ENCODE measurements at places on chromosomes 3 and 15.
A peak's percentile ranks its signal among the peaks of the same experiment; 100 is the strongest.

DNA sequence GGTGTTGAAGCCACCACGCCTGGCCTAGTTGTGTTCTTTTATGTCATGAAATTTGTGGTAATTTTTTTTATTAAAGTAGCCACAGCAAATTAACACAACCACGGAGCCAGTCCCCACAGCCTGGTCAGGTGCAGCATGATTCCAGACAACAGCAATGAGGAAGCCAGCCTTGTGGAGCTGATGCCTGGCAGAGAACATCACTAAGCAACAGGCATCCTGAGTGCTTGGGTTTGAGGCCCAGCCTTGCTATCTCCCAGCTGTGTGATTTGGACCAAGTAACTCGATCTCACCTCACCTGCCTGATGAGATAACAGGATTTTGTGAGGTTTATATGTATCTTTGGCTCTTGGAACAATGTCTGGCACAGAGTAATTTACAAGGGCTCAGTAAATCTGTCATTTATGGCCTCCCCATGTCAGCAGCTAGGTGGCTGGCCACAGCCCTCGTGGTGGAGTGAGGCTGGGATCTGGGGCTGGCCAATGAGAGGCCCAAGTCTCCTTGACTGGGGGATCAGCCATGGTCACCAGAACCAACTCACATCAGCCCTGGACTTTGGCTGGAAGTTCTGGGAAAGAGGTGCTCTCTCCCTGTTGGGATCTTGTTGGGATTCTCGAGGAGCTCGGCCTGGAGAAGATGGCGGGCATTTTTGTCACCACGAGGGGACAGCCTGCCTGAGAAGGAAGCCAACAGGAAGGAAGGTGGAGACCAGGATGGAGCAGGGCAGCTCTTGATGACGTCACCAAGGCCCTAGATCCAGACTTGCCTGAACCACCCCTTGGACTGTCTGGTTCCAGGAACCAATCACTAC is 22.8 kb upstream of the FLNB start:
- DNase-seq = no peak

GRCh38 chr3:143070977-143071551 is 48.5 kb upstream of the CHST2 start:
- DNase-seq = no peak

DNA sequence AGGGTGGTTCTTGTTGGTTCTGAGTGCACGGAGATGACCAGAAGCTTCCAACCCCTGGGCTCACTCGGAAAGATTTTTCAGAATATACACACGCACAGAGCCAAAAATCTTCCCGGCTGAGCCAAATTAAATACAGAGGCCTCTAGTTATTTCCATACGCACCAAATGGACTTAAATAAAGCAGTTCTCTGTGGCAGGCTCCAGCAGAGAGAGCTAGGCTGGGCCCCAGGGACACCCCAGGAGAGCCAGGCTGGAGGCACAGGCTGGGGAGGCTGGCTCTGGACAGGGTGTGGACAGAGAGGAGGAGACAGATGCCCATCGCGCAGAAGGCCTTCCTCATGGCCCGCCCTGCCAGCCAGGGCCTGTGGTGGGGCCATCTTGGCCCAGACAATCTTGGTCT is 115.9 kb downstream of the IQSEC1 start:
- no peak for DNase-seq

DNA sequence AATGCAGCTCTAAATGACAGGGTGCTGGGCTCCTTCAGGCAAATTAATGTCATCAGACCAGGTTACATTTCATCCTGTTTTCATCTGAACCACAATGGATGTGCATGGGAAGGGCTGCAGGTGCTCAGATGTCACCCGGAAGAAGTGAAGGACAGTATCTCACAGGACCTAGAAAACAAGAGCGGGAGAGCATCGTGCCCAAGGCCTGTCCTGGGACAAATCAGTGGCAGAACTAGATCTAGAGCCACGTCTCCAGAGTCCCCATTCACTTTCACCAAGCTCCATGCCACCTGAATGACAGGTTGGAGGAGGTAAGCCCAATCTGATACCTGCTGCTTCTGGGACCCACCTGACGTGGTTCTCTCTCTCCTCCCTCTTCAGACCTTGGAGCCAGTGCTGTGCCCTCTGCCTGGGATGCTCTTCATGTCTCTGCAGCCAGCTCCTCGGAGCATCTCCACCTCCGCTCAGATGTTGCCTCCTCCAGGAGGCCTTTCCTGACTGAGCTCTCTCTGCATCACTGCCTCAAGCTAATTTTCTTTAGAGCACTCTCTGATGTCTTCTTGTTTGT is 77.3 kb downstream of the CPN2 start:
- no peak for DNase-seq

DNA sequence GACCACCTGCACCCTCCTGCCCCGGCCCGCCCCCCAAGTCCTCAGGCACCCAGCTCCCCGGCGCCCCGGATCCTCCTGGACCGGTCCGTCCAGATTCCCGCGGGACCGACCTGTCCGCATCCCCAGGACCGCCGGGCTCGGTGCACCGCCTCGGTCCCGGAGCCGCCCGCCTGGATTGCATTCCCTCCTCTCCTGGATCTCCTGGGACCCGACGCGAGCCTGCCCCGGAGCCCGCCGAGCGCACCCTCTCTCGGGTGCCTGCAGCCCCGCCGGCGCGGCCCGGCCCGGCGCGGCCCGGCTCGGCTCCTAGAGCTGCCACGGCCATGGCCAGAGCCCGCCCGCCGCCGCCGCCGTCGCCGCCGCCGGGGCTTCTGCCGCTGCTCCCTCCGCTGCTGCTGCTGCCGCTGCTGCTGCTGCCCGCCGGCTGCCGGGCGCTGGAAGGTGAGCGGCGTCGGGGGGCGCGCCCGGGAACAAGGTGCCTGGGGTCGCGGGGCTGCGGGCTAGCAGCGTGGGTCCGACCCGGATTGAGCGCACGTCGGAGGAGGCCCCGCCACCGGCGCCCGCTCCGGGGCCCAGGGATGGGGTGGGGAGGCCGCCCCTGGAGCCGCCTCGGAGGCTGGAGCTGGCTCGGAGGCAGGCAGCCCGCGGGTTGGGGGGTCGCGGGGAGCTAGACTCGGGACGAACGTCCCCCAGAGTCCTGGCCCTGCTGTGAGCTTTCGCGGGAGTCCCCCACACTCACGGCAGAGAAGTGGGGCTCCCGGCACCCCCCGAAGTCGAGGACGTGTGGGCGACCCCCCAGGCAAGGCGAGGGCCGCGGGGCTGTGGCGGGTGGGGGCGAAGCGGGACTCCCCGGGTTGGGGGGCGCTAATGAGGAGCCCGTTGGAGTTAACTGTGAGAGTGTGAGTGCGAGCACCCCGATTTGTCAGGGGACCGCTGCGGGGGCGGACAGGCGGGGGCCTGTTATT is 610 bp downstream of the EPHB3 start:
- no peak for DNase-seq

- DNase-seq = no peak
Observed at GRCh38 chr3:45244356-45244755, 18.3 kb upstream of the TMEM158 start.

- no peak for DNase-seq
Observed at GRCh38 chr3:152203652-152204051, 65.1 kb upstream of the MBNL1 start.

DNA sequence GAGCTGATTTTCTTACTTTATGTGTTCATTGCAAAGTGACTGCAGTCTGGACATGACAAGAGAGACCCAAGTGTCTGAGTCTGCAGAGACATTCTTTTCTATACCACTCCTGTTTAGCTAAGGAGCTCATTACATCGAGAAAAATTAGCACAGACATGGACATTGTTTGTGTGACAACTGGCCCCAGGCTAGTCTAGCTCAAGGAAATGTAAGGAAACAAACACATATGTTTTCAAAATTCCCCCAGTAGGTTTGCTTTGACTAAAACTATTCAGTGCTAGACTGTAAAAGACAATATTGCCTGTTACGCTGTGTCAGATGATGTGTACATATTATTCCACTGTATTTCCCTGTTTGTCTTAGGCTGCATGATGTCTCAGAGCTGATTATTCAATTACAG is 40.9 kb downstream of the TPRG1 start:
- DNase-seq = no peak

GRCh38 chr3:40930131-40930538 is 269.2 kb upstream of the CTNNB1 start:
- no peak for DNase-seq

DNA sequence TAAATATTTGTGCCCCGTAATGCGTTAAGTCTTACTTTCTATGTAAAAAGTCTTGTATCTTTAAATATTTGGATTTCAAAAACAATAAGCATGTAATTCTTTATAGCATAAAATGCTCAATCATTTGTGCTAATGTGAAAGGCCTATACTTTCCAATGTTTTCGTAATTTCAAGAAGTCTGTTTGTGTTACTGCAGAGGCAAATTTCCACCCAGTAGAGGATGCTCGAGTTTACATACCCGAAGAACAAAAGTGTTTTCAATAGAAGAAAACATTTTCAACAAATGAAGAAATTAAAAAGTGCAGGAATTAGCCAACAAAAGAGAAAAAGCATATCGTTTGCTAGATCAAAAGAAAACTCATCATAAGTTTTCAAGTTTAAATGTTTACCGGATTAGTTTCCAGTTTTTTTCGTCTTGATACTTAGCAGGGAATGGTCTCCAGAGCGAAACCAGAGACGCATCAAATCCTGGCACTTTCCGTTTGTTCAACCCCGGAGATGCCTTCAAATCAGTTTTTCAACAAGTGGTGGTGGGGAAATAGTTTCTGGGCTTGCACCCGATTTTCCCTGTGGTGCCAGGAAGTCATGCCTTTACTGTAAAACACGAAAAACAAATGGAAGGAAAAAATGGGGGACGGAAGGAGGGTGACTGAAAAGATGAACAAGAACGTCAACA is 1.0 kb downstream of the CGGBP1 start:
- peak; percentile 61 for DNase-seq

DNA sequence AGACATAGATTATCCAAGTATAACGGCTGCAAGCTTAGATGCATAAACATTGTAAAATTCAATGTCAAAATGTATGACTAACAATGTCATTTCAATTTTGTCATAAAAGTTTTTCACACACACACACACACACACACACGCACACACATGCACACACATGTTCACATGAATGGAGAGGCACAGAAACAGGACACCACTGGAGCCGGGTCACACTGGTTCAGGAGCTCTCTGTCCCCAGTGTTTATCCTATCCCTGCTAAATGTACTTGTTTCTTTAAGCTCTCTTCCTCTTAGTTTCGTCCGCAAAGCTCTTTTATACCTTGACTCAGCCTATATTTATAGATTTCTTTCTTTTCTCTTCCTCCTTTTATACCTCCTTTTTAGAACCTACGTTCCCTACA is 249.9 kb downstream of the CADPS start:
- DNase-seq = no peak

- DNase-seq = no peak
Observed at GRCh38 chr3:162729686-162730085, 1233.1 kb downstream of the OTOL1 start.

DNA sequence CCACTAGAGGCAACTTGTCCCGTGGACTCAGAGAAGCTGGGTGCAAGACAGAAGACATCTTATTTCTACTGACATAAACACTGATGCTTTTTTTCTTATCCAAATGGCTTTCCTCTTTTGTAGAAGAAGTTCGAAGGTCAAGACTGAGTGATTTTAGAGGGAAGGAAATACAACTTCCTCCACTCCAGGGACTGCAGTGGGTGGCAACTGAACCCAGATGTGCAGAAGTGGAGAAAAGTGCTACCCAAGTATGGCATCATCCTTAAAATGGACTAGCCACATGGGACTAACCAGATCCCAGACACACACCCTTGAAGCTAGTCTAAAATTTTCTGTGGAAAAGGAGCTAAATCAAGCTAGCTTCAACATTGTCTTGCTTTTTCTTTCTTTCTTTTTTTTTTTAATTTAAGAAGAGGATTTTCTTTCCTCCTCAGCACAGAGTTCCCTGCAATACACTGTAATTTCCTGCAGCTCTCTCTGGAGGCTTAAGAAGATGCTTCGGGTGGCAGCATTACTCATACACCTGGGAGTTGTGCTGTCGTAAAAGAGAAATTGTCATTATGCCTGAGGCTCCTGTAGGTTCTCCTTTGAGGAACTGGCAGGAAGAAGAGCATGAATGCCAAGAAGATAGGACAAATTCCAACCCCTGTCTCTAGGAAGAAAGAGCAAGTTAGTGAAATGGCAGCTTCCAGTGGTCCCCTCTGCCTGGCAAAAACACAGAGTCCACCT is 3.8 kb upstream of the FRMD4B start:
- DNase-seq = peak; percentile 59

DNA sequence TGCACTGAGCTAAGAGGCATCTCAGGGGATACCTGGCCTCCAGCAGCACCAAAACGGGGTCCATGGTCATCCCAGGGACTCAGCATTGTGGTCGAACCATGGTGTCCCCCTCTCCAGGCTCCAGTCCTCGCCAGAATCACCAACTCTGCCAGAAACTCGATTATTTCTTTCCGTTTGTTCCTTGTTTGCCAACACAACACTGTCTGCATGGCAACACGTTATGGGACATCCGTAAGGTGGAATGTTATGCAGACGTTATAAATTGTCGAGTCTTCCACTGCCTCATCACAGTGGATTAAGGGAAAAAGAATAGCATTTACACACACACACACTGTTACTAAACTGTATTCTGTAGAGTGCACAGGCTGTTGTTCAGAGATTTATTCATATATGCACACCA is 52.5 kb upstream of the RPL32 start:
- DNase-seq = no peak

- DNase-seq = no peak
Observed at GRCh38 chr3:162292409-162292808, 795.8 kb downstream of the OTOL1 start.

DNA sequence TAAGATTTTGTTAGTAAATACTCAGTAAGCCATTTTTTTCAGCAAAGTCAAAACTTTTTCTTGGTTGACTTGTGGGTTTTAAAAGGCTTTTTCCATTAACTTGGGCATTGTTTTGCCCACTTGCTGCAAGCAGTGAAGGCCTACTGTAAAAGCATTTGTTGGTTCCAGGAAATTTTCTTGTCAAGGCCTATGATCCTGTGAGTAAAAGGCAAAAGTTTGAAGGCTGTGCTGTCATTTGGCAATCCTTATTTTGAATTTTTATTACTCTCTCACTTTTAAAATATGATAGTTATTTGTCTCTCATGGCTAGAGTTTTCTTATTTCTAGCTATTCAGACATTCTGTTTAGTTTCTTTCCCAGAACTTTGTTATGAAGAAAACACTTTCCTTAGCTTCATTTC is 13.0 kb downstream of the P2RY12 start:
- DNase-seq = no peak

- DNase-seq = no peak
Observed at GRCh38 chr3:127106053-127106452, 86.9 kb upstream of the PRR23E start.

DNA sequence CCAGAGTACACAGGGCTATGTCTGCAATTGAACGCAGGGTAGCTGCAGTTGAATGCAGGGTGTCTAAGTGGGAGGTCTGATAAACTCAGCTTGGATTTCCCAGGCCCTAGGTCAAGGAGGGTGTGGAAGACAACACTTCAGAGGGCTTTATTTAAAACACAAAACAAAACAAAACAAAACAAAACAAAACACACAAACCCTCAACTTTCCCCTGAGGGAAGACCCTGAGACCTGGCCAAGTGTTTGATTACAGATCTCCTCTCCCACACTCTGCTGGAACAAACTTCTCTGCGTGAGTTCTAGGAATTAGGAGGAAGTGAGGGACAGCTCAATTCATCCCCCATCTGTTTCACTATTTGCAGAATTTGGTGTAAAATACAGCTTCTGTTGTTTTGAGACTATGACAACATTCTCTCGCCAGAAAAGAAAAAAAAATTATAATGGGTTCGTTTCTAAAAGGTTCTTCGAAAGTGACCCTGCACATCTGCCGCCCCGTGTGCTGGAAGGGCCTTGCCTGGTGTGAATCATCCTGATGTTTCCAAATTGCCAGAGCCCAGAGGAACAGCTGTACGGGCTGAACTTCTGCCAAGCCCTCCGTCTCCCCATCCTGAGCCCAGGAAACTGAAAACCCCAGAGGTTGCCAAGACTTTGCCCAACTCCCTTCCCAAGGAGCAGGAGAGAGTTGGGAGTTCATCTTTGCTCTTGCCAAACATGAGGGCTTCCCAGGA is 73.3 kb upstream of the RAD18 start:
- DNase-seq = no peak

Measured in pons (tissue), 1 donor.